Stimulated activated CD4-positive, alpha-beta T cell treated with anti-CD3 and anti-CD28 coated beads, Interleukin-12 subunit alpha, Interleukin-12 subunit beta, amount 100 ng/mL, for 48 hours (primary cell): ENCODE measurements at places on chromosomes 12 and 14.

GRCh38 chr14:86505808-86506207 lies 975.9 kb downstream of the FLRT2 start:
- no peak for DNase-seq

GRCh38 chr12:62190689-62191490 lies 69.3 kb upstream of the USP15 start:
- no peak for DNase-seq

DNA sequence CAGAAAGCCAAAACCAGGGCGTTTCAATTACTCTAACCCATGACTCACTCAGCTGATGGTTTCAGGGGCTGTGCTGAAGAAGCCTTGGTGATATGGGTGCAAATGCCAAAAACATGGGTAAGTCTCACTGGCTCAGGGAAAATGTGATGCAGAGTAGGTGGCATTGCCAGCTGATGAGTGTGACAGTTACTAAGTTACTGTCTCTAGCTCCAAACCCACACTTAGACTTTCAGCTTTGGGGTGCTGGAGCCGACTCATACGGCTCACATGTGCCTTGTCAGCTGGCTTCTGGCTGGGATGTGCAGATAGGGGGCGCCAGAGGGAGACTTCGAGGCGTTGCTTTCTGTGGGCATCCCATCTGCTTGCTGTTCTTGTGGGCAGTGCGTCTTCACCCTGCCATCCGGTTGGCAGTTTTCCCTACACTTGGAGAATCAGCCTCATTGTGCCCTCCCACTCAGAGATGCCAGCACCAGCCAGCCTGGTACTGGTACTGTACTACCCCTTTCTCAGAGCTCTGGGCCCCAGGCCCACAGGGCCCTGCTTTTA lies 11.1 kb upstream of the KRT7 start:
- peak; percentile 84 for DNase-seq

DNA sequence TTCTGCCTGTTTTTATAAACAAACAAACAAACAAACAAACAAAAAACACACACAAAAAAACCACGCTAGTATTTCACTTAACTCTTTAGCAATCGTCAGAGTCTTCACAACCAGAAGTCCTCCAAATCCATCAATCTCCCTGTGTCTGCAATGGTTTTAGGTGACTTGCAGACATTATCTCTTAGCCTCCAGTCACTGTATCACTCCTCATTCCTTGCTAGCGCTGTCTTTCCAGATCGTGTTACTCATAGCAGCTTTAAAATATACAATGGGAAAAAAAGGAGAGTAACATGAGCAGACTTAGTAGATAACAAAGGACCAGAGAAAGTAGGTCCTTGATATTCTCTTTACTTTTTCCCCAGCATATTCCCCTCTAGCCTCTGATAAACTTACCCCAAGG lies 15.5 kb upstream of the ETNK1 start:
- no peak for DNase-seq

DNA sequence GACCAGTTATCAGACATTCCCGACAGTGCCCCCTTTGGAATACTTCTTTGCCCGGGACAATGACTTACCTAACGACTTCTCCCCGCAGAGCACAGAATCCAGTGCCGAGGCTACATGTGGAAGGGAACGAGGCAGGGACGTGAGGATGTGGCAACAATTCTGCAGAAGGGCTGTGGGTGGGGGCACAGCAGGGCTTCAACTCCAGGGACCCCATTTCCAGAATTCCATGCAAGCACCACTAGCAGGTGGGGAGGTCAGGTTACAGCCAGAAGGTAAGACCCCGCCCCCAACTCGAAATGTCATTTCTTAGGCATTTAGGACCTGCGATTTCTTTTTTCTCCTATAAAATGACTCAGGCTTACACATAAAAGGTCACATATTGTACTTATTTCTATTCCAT lies 207.9 kb downstream of the TMEM132C start:
- DNase-seq, result no peak

GRCh38 chr12:11164384-11164783 lies 6.6 kb upstream of the SMIM10L1 start:
- no peak for DNase-seq

DNA sequence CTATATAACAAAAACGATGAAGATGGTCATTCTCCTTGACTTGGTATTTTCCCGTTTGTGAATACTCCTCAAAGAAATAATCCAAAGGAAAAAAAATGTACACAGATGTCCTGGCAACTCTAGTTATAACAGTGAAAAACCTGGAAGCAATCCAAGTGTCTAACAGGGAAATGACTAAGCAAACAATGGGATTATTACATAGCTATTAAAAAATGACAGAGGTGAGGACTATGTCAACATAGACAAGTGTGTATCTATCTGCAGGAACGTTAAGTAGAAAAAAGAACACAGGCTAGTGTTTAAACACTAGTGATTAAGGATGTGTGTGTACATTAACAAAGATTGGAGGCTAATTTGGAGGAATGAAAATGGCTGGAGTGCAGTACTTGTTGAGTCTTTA lies 5.9 kb upstream of the APOLD1 start:
- DNase-seq, result no peak

DNA sequence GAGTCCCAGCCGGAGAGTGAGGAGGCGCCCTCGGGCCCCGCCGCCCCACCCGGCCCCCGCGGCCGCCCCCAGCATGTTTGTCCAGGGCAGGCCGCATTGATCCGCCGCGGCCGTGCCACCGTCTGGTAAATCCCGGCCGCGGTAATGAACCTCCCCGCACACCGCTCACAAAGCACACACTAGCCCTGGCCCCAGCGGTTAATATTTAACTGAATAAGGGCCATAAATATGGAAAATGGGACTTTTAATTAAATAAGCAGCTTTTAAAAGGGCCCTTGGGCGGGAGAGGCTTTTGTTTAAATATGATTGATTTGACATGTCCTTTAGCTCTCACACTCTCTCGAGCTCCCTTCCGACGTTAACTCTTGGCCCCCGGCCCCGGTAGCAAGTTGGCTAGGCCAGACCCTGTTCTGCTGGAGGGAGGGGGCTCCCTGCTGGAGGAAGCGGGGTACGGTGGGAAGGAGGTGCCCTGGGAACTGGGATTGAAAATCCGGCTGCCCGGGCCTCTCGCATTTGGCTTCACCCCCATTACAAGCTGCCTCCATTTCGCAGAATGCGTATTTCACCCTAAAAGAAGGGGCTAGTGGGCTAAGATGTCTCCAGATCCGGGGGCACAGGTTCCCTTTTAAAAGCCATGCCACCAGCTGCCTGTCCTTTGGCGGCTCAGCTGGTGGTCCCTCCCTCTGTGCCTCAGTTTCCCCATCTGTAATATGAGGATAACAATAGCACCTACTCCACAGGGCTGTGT lies 199.8 kb downstream of the RBM19 start:
- no peak for DNase-seq
